ENCODE measurements at places on chromosomes 3 and 15.

- DNase-seq, result no peak
These were observed 142.7 kb downstream of the ALDH1A2 start for GRCh38 chr15:57922776-57923175.

- DNase-seq, result no peak
These were observed 42.3 kb upstream of the SLC25A36 start for GRCh38 chr3:140899363-140899762.

- DNase-seq, result no peak
These were observed 19.2 kb downstream of the CAND2 start for GRCh38 chr3:12815719-12816118.

DNA sequence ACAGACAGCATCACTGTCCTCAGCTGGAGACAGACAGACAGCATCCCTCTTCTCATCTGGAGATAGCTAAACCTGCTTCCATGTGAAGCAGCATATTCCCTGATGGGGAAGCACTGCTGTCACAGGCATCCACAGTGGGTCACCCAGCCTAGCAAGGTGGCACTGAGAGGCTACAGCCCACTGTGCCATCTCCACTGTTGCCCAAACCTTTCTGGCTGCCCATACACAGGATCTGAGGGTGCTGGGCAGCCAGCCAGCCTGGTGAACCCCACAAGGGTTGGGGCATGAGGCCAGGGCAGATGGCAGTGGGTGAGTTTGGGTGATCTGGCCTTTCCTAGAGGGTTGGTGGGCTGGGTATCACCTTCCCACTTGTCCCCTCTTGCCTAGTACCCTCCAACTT, 11.7 kb downstream of the CHST13 start:
- DNase-seq, result no peak

GRCh38 chr15:97501291-97501690, 459.2 kb upstream of the ARRDC4 start:
- no peak for DNase-seq

DNA sequence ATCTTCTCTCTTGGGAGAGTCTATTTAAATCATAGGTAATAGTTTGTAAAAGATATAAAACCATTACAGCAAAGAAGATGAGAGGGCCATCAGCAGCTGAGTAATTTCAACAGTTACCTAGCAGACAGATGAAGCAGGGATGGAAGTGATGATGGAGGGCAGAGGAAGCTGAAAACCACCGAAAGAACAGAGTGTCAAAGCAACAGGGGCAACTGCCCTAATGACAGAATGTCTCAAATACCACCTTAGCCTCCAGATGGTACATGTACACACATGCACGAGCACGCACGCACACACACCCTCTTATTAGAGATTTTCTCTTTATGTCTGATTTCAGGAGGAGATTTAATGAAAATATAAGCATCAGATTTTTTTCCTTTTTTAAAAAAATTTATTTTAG, 64.5 kb downstream of the NEDD4 start:
- no peak for DNase-seq

GRCh38 chr3:71238355-71238757, 345.2 kb downstream of the FOXP1 start:
- no peak for DNase-seq

DNA sequence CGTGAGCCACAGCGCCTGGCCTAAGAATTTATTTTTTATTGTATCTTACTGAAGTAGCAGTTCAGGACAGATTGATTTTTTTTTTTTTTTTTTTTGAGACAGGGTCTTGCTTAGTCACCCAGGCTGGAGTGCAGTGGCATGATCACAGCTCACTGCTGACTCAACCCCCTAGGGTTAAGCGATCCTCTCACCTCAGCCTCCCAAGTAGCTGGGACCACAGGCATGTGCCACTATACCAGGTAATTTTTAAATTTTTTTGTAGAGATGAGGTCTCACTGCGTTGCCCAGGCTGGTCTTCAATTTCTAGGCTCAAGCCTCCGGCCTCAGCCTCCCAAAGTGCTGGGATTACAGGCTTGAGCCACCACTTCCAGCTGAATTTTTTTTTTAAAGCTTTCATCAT, 99.8 kb upstream of the HERC1 start:
- DNase-seq, result no peak

Measured in kidney capillary endothelial cell (primary cell).